ENCODE measurements at places on chromosomes 5 and 9.

- no peak for DNase-seq
Observed at GRCh38 chr5:168827636-168828035, 248.5 kb upstream of the PANK3 start.

GRCh38 chr5:178232124-178232919 lies at the start of gene PHYKPL:
Gene PHYKPL (minus strand): TSS chr5:178232802. CDS start chr5:178232550, 252 bp downstream.
- peak; percentile 70 for DNase-seq

GRCh38 chr5:169810524-169810923 lies 169.8 kb downstream of the INSYN2B start:
- no peak for DNase-seq

GRCh38 chr5:146426853-146427618 lies 20.1 kb upstream of the TCERG1 start:
- DNase-seq, result no peak

DNA sequence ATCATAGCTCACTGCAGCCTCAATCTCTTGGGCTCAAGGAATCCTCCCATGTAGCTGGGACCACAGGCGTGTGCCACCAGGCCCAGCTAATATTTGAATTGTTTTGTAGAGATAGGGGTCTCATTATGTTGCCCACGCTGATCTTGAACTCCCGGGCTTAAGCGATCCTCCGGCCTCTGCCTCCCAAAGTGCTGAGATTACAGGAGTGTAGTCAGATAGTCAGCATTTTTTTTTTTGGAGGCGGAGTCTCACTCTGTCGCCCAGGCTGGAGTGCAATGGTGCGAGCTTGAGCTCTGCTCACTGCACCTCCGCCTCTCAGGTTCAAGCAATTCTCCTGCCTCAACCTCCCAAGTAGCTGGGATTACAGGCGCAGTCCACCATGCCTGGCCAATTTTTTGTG lies 1.6 kb upstream of the SAR1B start:
- DNase-seq, result no peak

- no peak for DNase-seq
Observed at GRCh38 chr9:99650187-99650874, 171.4 kb upstream of the NR4A3 start.

DNA sequence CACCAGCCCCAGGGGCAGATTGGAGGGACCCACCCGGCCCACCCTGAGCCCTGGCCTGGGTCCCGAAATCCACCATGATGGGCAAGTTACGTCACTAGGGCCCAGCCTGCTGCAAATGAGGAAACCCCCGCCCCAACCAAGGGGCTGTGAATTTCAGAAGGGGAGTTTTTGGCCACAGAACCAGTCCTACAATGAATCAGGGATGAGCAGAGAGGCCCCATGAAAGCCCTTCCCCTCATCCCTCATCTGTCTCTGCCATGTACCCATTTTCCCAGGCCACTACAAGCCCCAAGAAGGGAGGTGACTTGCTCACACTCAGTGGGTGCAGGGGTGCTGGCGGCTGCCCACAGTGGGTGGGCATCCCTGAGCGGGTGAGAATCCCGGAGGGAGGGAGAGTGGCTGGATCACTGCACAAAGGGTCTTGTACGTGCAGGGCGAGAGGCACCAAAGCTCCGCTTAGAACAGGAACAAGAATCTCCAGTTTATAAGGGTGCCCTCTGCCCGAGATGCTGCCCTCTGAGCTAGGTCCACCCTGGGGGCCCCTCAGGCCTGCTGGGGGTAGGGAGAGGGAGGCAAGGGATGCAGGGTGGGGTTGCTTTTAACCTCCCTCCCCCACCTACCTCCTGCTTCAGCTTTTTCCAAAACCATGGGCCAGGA lies 10.4 kb upstream of the TCF7 start:
- DNase-seq, result no peak

DNA sequence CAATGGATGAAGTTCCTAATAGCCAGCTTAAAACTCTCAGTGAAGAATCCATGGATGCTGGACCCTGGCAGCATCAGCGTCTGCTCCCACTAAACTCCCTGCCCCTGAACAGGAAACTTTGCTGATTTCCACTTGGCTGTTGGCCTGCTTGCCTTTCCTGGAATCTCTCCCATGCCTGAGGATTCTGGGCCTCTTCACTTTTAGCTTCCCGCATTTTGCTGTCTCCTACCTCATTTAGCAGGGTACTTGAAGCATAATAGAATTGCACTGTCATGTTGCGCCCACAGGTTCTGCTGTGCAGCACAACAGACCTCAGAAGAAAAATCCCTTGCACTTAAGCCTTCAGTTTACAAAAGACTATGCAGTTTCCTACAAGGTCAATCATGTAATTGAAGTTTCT lies 127.6 kb downstream of the DROSHA start:
- DNase-seq, result no peak

DNA sequence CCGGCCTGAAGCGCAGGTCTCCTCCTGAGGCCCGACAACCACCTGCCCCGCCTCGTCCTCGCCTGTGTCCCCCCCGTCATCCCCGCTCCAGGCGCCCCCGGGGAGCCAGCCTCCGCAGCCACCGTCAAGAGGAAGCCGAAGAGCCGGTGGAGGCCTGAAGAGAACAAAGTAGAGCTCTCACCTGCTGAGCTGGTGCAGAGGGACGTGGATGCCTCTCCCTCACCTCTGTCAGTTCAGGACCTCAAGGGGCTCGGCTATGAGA lies 169.9 kb downstream of the HINT1 start:
- no peak for DNase-seq

DNA sequence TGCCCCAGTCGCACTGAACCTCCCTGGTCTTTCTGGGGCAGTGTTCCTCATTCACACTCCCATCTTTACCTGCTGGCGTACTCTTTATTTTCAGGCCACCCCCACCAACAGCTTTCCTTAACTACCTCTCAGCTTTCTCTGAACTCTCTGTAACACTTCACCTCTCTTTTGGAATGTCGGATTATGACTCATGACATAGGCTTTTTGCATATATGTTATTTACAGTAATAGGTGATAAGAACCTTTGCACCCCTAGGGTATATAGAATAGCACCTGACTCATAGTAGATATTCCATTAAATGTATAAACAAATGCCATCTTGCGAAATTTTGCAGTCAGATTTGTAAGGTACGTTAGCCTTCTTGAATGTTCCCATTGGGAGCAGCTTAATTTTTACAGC lies 52.9 kb upstream of the MIER3 start:
- no peak for DNase-seq

- no peak for DNase-seq
Observed at GRCh38 chr9:92808726-92809451, 44.3 kb upstream of the BICD2 start.

GRCh38 chr9:86846656-86847055 lies 100.7 kb downstream of the GAS1 start:
- DNase-seq, result no peak

- DNase-seq, result peak; percentile 34
Observed at GRCh38 chr5:105903069-105903468, 1767.7 kb downstream of the EFNA5 start.

- DNase-seq, result no peak
Observed at GRCh38 chr9:117796681-117797080, 92.5 kb downstream of the TLR4 start.

DNA sequence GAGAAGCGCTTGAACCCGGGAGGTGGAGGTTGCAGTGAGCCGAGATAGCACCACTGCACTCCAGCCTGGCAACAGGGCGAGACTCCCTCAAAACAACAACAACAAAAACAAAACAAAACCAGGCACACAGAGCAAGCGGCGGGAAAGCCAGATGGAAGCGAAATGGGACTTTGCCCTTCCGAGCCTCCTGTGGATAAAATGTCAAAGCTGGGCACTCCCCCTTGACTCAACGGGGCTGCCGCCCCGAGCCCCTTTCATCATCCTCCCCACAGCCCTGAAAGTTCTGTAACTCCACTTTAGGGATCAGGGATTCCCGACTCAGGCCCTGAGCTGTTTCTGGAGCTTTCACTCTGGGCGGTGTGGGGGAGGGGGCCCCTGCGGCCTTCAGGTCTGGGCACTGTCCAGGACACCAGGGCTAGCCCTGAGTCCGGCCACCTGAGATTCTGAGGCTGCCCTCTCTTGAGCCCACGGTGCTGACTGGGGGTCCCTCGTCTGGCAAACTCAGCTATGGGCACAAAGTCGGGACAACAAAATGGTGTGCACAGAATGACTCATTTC lies 30.6 kb upstream of the OBP2B start:
- no peak for DNase-seq

Data from CMK (cell line).